ENCODE measurements at places on chromosomes 6 and 20.

DNA sequence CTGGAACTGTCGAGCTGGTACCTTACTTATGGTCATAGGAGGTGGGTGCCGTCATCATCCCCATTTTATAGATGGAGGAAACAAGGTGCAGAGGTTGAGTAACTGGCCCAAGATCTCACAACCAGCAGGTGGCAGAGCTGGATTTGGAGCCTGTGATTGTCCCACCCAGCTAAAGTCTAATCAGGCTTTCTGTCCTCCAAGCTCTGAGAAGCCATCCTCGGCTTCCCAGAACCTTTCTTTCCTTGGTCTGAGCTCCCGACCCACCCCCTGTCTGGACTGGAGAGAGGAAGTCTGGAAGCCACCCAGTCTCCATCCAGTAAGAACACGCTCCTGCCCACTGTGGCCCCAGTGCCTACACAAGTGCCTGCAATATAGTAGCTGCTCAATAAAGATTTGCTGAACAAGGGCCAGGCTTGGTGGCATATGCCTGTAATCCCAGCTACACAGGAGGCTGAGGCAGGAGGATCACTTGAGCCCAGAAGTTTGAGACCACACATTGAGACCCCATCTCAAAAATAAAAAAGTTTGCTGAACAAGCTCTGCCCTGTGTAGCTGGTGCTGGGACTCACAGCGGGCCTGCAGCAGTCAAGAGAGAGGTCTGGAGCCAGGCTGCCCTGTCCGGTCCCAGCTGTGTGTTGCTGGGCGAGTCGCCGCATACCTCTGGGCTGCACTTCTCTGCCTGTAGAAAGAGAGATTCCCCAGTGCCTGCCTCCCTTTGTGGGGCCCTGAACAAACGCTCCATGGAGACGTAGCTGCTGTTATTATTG is 32.5 kb upstream of the DLGAP4 start:
- no peak for ATAC-seq

- ATAC-seq, result no peak
Observed at GRCh38 chr20:58522666-58523065, 7.5 kb upstream of the APCDD1L start.

GRCh38 chr20:52003415-52003814 is 188.2 kb downstream of the ZFP64 start:
- peak; percentile 37 for ATAC-seq

DNA sequence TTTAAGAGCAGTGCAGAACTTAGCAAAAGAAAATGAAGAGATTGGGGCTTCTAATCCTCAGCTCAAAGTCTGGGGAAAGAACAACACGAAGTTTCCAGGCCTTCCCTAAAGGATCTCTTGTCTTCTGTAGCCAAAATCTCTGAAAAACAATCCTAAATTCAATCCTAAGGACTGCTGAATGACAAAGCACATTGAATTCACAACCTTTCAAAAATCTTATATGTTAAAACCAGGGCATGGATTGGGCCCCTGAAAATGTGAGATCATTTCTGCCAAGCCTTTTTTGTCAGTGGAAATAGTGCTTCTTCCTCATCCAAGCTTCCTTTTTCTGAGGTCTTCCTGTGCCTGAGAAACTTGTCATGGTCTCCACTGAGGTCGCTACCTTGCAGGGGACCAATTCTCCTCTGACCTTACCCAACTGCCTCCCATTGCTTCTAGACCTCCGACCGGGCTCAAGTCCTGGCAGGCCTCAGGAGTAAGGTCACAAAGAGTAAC is 126.2 kb upstream of the ARID1B start:
- ATAC-seq, result no peak
